Stimulated activated CD8-positive, alpha-beta memory T cell treated with anti-CD3 and anti-CD28 coated beads, Interleukin-7, amount 100 ng/mL, for 24 hours (primary cell): ENCODE measurements at places on chromosomes 1 and 21.

DNA sequence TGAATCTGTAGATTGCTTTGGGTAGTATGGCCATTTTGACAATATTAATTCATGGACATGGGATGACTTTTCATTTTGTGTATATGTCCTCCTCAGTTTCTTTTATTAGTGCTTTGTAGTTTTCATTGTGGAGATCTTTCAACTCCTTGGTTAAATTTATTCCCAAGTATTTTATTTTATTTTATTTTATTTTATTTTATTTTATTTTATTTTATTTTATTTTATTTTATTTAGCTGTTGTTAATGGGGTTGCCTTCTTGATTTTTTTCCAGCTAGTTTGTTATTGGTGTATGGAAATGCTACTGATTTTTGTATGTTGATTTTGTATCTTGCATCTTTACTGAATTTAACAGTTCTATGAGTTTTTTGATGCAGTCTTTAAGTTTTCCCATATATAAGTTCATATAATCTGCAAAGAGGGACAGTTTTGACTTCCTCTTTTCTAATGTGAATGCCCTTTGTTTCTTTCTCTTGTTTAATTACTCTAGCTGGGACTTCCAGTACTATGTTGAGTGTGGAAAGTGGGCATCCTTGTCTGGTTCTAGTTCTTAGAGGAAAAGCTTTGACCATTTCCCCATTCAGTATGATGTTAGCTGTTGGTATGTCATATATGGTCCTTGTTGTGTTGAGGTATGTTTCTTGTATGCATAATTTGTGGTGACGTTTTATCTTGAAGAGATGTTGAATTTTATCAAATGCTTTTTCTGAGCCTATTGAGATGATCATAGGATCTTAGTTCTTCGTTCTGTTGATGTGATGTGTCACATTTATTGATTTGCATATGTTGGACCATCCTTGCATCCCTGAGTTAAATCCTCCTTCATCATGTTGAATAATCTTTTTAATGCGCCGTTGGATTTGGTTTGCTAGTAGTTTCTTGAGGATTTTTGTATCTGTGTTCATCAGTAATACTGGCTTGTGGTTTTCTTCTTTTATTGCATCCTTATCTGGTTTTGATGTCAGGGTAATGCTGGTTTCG is 14.3 kb downstream of the CEPT1 start:
- DNase-seq, result no peak

DNA sequence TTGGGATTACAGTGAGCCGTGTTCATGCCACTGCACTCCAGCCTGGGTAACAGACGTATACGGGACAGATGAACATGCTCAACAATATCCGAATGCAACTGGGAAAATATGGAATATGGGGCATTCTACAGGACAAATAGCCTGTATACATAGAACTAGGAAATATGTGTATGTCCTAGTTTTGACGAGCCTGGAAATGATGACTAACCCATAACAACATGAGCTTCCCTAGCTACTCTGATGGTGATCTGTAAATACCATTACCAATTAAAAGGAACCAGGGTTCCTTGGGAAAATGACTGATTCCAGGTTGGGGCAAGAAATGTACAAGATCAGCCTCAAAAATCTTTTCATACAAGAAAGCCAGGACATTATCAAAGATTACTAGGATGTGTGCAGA is 42.8 kb upstream of the ARTN start:
- no peak for DNase-seq

DNA sequence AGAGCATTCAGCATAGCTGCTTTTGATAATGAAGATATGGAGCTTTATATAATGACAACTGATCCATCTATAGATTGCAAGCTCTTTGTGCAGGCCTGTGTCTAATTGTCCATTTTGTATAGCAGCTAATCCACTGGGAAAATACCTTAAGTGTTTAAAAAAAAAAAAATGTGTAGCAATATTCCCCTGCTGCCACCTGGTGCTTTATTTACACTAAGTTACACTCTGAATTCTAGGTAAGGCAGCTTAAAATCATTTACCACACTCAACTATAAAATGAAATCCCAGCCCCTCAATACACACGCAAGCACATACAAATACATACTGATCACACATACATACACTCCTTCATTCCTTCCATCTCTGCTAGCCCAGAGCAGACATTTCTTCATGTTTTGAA is 49.1 kb upstream of the BCL9 start:
- DNase-seq, result no peak

- DNase-seq, result no peak
Measured at GRCh38 chr21:15752763-15753407, 23.1 kb downstream of the USP25 start.

GRCh38 chr1:243256590-243256989 is 749 bp downstream of the SDCCAG8 start:
- DNase-seq, result no peak

GRCh38 chr1:32241001-32241763 is 5.8 kb upstream of the FAM167B start:
- DNase-seq, result no peak

- DNase-seq, result no peak
Measured at GRCh38 chr1:151314137-151314875, 12.9 kb downstream of the PI4KB start.

- DNase-seq, result no peak
Measured at GRCh38 chr1:184577319-184577718, 177.3 kb downstream of the EDEM3 start.

DNA sequence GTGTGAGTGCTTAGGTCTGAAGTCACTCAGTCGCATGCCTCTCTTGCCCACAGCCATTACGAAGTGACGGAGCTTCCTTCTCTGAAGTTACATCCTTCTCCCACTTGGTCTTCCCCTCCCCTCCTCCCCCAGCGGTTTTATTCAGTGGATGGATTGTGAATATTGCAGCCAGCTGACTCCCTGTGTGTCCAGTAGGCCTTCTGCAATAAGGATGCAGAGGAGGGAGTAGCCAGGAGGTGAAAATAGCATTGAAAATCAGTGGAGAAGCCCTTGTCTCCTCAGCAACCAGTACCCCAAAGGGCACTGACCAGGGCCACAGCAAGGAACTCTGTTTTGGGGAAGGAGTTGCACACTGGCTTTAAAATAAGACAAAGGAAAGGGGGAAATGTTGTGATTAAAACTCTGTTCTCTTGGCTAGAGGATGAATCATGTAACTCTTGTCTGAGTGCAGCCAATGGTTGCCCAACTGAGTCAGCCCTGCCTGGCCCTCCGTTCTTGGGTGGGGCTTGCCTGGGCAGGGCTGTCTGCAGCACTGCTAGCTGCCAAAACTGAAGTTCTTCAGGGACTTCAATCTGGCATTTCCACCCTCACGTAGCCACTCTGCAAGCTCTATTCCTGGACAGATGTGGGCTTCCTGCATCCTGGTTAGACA is 4.3 kb downstream of the S100A10 start:
- DNase-seq, result no peak
